ENCODE measurements at places on chromosomes 5 and 9.

DNA sequence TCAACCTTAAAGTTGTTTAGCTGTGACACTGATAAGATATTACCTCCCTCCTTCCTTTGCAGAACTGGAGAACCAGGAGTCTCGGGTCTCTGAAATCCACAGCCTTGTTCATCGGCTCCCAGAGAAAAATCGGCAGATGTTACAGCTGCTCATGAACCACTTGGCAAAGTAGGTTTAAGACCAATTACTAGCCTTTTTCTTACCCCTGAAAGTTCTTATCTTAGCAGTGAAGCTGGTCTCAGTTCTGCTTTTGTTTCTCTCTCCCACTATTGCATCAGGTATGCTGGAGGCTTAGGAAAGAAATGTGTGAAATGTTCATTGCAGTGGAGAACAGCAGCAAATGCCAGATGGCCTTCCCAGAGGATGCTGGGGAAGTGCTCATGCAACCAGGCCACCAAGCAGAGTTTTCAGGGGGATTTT lies 287.4 kb downstream of the ARHGAP26 start:
- DNase-seq: no peak

GRCh38 chr9:120579139-120580050 lies 572 bp downstream of the CDK5RAP2 start:
- no peak for DNase-seq

DNA sequence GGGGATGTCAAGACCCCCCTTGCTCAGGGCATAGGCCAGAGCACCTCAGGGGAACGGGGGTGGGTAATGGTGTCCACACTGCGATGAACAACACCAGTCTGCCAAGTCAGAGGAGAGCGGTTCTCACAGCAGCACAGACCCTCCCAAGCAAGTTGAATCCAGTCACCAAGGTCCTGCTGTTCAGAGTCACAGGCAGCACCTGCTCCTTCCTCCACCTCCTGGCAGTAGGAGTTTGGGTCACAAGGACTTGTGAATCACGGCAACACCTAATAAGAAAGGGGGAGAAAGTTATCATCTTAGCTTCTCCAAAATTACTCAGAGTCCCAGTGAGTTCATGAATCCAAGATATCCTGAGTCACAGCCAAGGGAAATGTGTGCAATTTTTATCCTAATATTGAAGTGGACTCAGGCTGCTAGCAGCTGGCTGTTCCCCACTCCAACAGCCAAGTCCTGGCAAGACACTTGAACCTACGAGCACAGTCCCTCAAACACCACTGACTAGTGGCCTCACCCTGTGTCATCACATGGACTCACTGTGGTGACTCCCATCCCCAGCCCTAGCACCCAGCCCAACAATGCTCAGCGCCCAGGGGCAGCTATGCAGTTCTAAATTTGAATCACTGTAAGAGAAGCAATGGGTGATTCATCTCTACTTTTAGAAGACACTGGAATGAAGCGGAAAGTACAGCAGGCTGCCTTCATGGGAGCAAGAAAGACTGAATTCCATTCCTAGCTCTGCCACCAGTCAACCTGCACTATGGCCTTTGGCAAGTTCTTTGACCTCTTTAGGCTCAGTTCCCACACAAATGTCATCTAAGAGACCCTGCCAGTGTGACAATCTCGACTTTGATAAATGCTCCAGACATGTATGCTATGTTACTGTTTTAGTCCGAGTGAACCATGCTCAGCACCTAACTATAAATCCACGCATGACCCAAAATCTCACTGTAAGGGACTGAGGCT lies 113.7 kb downstream of the KLHL3 start:
- no peak for DNase-seq

DNA sequence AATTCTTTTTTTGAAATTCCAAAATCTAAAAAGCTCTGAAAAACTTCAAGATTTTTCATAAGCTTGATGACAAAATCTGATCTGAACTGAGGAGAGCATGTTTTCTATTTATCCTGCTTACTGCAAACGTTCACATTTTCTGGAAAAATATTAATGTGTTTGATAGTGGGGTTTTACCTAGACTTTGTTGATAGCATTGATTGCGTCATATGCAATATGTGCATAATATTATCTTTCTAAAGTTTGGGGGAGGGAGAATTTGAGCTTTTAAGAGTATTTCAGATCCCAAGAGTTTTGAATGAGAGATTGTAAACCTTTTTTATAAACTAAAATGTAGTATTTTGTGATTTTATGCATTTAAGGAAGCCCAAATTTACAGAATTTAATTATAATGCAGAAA lies 62.8 kb upstream of the CDH6 start:
- no peak for DNase-seq

GRCh38 chr9:79885093-79885857 lies 313.5 kb downstream of the TLE4 start:
- DNase-seq: no peak

DNA sequence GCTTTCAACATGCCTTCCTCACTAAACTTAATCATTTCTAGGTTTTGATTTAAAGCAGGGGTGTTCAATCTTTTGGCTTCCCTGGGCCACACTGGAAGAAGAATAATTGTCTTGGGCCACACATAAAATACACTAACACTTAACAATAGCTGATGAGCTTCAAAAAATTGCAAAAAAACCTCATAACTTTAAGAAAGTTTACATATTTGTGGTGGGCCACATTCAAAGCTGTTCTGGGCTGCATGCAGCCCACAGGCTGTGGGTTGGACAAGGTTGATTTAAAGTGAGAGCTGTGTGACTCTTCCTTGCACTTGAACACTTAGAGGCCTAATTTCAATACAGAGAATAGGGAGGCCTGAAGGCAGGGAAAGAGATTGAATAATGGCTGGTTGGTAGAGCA lies 598.3 kb downstream of the EFNA5 start:
- DNase-seq: no peak

DNA sequence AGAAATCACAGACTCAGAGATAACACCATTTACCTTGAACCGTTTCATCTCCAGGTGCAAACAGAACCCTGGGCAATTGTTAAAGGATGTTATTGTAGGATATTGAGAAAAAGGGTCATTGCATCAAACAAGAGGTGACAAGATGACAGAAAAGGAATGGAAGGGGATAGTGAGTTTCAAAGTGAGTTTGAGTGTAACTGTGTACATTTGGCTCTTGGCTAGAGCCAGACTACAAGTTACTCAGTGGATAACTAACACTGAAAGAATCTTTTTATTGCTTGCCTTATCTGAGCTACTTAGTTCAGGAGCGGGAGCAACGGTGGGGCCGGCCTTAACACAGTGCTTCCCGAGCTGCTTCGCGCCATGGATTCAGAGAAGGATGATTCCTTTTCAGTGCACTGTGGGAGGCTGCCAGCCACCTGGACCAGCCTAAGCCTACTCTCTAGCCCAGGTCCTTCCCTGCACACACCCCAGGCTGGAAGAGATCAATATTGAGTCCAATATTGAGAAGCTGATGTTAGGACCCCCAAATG lies 193.4 kb downstream of the ATPSCKMT start:
- no peak for DNase-seq

DNA sequence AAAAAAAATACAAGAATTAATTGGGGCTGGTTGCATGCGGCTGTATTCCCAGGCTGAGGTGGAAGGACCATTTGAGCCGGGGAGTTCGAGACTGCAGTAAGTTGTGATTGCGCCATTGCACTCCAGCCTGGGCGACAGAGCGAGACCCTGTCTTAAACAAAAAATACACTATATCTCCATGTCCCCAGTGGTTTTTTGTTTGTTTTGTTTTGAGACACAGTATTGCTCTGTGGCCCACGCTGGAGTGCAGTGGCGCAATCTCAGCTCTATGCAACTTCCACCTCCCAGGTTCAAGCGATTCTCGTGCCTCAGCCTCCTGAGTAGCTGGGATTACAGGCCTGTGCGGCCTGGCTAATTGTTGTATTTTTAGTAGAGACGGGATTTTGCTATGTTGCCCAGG lies 1.2 kb downstream of the COQ4 start:
- no peak for DNase-seq

DNA sequence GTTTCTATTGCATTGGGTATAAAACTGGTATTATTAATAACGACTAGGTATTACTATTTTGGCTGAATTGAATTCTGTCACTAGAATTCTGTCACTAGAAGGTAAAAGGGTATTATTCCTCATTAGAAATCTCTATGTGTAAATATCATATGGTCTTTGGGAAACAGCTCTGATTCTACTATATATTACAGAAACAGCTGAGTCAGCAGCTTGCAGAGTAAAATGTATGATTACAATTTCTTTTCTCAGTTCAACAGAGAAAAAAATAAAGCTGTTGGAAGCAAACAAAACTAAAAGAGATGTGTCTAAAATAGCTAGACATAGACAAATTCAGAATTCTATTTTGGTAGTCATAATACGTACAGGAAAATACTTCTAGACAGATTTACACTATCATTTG lies 48.5 kb downstream of the HAPLN1 start:
- no peak for DNase-seq

GRCh38 chr5:90221951-90222350 lies 187.6 kb downstream of the CETN3 start:
- DNase-seq: no peak

DNA sequence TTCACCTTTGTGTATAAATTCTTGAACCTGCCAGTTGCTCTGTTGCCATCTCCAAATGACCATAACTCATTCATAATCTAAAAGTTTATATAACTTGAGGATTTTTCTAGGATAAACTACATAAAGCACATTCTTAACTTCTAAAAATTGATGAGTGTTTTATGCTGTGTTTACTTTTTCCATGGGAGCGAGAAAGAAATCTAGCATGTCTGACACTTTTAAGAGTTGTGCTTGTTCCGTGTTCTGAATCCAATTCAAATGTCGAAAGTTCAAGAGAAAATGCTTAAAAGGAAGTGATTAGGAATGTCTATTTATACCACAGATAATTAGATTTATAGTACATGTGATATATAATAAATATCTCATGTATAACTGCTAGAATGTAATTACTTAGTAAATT lies 154.4 kb downstream of the DEPDC1B start:
- no peak for DNase-seq

DNA sequence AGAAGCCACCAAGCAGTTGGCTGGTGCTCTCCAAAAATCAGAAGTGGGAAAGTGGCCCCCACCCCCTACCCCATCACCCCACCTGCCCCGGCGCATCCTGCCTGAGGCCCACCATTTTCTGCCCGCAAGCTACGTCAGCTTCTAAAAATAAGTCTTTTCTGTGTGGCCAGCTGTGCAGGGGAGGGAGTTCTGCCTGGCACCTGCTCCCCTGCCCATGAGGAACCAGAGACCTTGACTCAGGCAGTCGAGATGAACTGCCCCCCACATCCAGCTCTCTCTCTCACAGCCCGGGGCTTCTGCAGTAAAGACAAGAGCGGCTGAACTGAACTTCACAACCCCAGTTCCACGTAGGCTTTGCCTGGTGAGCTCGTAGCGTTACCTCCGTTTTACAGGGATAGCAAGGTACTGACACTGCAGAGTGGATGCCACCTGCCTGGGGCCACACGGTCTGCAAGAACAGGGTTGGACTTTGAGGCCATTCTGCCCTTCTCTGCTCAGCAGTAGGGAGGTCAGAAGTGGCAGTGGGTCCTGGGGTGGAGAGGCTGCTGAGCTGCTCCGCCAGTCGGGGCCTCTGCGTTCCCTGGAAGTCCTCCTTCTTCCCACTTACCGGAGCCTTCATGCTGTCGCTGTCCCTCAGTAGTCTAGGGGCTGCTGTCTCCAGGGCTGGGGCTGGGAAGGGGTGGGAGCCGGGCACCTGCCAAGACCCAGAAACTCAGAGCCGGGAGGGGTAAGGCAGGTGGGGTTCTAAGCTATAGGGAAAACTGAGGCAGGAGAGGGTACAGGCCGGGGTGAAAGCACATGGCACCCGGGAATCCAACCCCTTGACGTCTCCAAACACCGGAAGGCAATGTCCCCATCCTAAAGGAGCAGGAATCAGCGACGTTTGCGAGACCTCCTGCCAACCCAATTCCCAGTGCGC lies 781 bp downstream of the ST6GALNAC4 start:
- no peak for DNase-seq

- no peak for DNase-seq
Measured at GRCh38 chr5:141835928-141836670, 42.1 kb downstream of the PCDH1 start.

DNA sequence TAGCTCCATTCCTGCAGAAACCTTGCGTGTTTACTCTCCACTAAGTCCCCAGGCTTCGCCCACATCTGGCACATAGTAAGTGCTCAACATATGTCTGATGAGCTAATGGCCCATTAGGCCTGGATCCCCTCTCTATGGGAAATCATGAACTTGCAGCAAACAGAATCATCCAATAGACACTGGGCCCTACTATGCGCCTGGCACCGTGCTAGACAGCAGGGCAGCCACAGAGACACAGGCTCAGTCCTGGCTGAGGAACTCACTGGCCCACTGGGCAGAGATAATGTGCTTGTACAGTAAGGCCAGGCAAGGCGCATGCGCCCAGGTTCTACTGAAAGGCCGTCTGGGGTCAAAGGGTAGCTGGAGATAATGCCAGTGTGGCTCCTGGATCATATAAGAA lies 36.9 kb upstream of the FABP6 start:
- DNase-seq: no peak

- no peak for DNase-seq
Measured at GRCh38 chr5:125336401-125336800, 590.0 kb upstream of the ZNF608 start.

DNA sequence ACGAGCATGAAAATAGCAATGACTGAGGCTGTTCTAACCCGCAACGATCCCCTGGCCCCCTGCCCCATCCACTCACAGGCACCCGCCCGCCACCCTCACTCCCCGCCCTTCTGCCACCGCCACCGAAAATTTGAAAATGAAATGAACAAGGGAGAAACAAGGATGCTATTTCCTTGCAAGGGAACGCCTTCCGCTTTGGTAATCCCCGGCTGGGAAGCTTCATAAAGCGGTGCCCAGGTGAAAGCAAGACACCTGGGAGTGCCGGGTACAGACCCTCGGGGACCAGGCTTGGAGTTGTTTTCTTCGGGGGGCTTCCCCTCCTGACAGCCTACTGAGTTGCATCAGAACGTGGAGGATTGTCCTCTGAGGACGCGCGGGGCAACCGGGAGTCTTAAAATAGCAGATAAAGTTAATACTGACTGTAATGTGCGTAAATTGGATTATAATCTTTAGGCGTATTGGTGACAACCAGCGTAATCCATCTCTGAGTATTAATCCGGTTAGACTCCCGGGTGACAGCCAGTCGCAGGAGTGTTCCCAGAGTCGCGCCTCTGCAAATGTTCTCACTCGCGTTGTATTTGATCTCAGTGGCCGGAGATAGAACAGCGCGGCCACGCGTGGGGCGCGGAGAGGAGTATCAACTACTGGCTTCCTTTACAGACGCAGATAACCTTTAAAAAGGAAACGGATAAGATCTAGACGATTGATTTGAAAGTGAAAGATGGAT lies 885 bp upstream of the MLLT3 start:
- peak; percentile 63 for DNase-seq

- DNase-seq: no peak
Measured at GRCh38 chr9:107110153-107110552, 172.9 kb upstream of the RAD23B start.

GRCh38 chr5:162995568-162995967 lies 441.8 kb upstream of the CCNG1 start:
- no peak for DNase-seq

- no peak for DNase-seq
Measured at GRCh38 chr5:9313751-9314150, 232.1 kb downstream of the SEMA5A start.

GRCh38 chr5:116930616-116931015 lies 356.0 kb upstream of the SEMA6A start:
- no peak for DNase-seq

GRCh38 chr5:128406803-128407202 lies 131.2 kb downstream of the FBN2 start:
- no peak for DNase-seq

GRCh38 chr9:6305954-6306563 lies 22.1 kb upstream of the TPD52L3 start:
- DNase-seq: no peak

GRCh38 chr9:113178087-113178486 lies 27.3 kb downstream of the SLC31A2 start:
- DNase-seq: no peak

All from activated CD8-positive, alpha-beta memory T cell treated with anti-CD3 and anti-CD28 coated beads, Interleukin-2, amount 50 U/mL, for 4 hours (primary cell).